ENCODE measurements at places on chromosomes 13 and 19.
A peak's percentile ranks its signal among the peaks of the same experiment; 100 is the strongest.

DNA sequence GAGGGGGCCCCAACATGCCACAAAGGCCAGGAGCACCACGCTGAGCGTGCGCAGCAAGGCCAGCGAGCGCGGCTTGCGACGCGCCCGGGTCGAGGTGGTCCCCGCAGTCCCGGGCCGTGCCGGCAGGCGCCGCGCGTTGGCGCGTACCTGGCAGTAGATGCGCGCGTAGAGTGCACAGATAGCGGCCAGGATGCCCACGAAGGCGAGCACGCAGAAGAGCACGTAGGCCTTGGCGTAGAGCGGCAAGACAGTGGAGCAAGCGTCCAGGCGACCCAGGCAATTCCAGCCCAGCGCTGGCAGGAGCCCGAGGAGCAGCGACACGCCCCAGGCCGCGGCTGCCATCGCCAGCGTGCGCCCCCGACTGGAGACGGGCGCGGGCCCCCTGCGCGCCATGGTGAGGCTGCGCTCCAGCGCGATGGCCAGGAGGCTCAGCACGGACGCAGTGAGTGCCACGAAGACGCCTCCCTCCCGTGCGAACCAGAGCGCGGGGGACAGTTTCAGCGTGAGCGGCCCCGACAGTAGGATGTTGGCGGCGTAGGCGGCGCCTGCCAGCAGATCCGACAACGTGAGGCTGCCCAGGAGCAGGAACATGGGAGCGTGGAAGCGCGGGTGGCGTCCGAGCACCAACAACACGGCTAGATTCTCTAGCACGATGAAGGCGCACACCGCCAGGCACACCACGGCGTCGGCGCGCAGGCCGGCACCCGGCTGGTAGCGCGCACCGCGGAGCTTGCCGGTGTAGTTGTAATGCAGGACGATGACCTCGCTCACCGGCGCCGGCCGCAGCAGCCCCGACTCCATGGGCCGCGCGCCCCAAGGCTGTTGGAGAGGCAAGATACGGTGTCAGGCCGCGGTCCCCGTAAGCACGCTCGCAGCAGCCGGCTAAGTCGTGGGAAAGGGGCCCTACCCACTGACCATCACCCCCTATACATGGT is 2.8 kb downstream of the S1PR5 start:
- DNase-seq = no peak

- DNase-seq = no peak
Measured at GRCh38 chr19:40613690-40614621, 12.8 kb downstream of the LTBP4 start.

- DNase-seq = no peak
Measured at GRCh38 chr13:21405309-21405708, 53.8 kb downstream of the ZDHHC20 start.

DNA sequence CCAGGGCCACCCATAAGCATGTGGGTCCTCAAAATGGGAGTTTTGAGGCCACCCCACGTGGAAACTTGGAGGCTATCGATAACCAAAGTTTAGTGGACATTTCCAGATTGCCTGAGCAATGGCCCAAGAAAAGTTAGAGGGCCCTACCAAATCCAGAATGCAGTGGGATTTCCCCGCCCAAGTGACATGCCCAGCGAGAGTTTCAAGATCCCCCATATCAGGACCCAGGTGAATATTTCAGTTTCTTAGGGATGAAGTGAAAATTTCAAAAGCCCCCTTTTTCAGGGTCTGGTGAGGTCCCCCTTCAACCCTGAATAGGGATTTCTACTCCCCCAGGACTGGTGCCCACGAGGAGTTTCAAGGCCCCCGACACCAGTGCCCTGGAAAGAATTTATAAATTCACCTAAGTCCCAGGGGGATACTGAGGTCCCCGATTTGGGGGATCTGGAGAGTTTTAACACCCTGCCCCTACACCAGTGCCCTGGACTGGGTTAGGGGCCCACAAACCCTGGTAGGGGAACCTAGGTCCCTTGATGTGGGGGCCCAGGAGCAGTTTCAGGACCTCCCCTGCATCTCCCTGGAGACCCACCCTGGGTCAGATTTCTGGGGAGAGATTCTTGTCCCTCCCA is 695 bp downstream of the BST2 start:
- no peak for DNase-seq

DNA sequence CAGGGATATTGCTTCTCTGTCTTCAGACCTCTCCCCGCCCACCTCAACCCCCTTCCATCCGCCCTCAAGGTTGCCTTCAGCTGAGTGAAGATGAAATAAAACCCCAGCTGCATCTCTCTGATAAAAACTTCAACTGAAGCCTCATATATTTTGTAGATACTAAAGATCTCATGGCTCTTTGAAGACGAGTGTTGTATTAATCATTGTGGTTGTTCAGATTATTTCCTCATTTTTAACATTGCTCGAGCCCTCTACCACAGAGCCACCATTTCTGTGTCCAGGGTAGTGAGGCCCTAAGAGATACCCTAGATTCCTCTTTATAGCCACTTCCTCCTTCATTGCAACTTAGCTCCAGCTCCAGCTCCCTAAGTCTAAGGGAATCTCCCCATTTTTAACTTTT is 312.8 kb upstream of the ZNF507 start:
- no peak for DNase-seq

- no peak for DNase-seq
Measured at GRCh38 chr13:42880056-42880605, 98.7 kb downstream of the FAM216B start.

GRCh38 chr19:14411938-14412245 is 7.2 kb downstream of the DDX39A start:
- no peak for DNase-seq

- no peak for DNase-seq
Measured at GRCh38 chr13:109836629-109837607, 50.5 kb upstream of the IRS2 start.

GRCh38 chr13:60494296-60494695 is 97.3 kb downstream of the TDRD3 start:
- no peak for DNase-seq

DNA sequence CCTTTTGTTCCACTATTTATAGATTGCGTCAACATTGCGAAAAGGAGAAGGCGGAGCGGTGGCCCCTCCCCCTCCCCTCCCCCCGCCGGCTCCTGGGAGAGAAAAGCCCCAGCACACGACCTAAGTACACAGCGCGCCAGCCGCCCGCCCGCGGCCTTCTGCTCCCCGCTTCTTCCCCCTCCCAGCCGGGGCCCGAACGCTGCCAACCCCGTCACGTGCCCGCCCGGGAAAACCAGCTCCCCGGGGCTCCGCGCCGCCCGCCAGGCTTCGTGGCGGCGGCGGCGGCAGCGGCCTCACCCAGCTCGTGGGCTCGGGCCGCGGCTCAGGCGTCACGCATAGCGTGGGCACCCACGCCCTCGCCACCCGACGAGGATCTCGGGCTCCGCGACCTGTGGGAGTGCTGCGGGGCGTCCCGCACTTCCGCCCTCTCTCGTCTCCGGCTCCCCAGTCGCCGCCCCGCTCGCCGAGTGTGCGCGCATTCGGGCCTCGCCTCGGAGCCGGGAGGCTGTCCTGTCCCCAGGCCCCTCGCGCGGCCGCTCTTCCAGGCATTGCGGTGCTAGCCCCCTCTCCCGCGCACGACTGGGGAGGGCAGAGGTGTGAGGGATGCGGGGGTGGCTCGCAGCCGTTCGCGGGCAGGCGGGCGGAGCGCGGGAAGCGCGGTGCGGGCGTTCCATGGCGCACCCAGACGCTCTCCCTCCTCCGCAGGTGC is 110.5 kb downstream of the KCNRG start:
- DNase-seq = peak; percentile 94
